GM19239 (cell line): ENCODE measurements at places on chromosomes 6 and 20.

DNA sequence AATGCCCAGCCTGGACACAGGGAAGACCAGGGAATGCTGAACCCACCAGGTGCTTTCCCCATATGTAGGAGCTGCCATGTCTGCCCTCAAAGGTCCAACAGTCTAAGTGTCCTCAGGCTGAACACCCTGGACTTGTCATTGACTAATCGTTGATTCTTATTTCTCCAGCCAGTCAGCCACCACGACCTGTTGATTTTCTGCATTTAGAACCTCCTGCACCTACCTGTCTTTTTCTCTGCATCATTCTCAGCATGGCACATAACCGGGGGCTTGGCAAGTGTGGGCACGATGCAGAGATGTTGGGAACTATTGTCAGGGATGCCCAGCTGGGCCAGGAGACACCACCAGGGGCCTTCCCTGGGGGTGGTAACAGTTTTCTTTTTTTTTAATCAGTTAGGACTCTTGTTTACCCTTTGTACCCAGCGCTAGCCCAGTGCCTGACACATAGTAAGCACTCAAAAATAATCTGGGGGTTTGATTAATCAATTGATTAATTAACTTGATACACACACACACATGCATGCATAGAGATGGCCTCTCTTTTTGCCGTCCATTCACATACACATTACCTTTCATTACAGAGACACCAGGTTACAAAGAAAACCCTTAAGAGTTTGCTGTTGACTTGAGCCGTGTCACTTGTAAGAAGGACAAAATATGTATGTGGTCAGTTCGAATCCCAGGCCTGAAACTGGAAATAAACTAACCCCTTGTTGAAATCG, 29.0 kb upstream of the SCUBE3 start:
- DNase-seq, result no peak

DNA sequence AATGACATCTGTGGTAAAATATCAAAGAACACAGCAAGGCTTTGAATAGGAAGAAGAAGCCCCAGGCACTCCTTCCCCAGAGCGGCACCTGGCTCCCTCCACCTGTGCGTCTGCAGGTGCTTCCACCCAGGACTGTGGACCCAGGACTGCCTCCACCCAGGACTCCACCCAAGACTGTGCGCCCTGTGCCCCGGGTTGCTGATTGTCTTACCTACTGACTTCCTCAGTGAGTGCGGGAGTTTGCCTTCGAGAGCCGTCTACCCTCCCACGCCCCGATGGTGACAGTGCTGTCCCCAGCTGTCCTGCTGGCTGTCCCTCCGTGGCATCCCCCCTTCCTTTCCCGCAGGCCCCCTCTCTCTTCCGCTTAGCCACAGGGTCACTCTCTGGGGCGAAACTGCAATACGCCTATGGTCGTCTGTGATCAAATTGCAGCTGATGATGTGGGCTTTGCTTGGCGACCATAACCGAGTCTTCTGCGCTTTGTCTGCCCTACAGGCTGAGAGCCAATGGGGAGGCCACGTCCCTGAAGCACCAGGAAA, 52.1 kb downstream of the IRF4 start:
- no peak for DNase-seq

GRCh38 chr20:62684981-62685380, 23.7 kb upstream of the NTSR1 start:
- DNase-seq, result no peak

DNA sequence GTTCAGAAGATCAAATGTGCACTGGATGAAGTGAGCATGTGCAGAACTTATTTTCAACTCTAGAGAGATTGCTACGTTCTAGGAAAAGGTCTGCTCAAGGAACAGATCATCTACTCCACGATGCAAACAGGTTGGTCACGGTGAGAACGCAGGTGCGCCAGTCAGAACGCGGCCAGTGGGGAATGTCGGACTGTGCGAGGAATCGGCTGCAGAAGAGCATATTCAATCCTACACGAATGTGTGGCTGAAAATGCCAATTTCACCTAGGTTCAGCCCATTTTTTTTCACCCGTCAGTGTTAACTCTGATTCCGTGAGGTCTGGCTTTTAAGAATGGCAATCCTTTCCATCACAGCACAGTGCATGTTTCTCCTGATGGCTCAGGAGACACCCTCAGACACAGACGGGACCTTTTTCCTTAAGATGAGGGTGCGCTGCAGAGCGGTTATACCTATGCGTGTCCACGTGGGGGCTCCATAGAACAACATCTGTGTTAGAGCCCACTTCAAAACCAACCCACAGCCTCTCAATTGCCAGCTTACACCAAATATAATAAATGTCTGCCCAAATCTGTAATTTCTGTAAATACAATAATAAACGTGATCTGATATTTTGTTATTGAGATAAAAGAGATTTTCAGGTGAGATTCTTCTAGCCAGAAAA, 250.4 kb downstream of the FOXA2 start:
- peak; percentile 31 for DNase-seq

DNA sequence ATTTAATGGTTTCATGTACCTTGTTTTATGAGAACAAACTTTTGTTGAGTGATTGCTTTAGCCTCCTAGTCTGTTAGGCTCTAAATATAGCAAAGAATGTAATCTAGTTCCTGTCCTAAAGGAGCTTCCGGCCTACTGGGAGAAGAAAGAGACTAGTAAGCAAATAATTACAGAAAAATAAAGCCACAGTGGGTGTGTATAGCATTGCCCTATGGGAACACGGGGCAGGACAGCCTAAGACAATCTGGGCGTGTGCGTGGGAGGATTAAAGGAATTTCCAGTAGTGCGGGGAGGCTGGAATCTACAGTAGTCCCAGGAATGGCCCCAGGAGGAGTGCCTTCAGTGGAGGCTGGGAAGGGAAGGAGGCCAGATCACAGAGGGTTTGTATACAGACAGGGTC, 98.1 kb upstream of the AKAP12 start:
- DNase-seq, result no peak

GRCh38 chr20:14449323-14449722, 111.9 kb upstream of the FLRT3 start:
- DNase-seq, result no peak

DNA sequence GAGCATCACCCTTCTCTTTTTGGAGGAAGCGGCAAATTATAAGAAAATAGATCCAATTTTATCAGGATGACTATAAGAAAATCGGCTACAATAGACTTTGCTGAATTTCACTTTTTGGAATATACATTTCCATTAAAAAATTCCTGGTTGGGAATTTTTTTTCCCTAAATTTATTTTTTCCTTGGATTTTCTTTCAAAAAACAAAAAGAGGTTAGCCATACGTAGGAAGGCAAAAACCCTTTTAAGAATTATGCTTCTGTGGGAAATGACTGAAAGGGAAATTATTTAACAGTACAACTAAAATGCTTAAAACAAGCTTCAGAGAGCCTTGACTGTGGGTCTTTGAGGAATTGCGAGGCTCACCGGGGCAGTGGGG, 86.9 kb downstream of the SLC22A23 start:
- no peak for DNase-seq

DNA sequence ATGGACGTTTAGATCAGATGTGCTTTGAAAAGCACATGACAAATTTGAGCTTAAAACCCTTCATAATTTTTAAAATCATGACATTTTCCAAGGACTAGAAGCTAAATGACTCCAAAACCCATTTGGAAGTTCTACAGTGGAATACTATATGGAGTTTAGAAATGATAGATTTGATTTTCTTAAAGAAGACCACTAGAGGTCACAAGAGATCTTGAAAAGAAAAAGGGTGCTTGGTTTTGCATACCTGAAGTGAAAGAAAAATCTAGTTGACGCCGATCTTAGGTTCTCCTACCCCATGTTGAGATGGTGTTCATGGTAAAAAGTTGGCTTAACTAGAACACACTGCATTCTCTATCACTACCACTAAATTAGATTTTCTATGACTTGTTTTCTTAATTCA, 31.5 kb downstream of the CFAP61 start:
- DNase-seq, result peak; percentile 16

DNA sequence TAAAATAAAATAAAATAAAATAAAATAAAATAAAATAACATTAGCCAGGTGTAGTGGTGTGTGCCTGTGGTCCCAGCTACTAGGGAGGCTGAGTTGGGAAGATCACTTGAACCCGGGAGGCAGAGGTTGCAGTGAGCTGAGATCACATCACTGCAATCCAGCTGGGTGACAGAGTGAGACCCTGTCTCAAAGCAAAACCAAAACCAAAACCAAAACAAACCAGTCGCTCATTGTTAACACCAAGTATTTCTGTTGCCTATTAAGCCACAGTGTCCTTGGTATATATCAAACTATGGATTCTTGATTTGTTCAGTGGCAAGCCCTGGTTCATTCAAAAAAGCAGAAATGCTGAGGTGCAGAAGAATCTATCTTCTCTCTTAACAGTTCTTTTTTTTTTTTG, 65.7 kb downstream of the PYGB start:
- DNase-seq, result no peak

DNA sequence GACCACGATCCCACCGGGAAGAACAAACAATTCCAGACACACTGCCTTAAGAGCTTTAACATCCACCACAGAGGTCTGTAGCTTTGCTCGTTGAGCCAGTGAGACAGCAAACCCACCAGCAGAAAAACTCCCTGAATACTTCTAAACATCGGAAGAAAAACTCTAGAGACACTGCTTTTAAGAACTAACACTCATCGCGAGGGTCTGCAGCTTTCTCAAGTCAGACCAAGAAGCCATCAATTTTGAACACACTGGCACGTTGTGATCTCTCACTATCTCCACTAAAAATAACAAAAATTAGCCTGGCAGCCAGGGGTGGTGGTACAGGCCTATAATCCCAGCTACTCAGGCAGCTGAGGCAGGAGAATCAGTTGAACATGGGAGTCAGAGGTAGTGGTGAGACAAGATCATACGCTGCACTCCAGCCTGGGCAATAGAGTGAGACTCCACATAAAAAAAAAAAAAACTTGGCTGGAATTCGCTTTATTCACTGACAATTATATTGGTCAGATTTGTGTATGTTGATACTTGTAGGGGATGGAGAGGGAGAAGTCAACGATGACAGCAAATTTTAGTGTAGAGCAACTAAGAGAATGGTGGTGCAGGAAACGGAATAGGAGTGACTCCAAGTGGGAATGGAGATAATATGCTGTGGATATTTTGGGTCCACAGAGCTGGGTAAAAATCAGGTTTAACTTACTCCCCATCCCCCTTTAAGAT, 860 bp upstream of the TMEM14C start:
- no peak for DNase-seq

DNA sequence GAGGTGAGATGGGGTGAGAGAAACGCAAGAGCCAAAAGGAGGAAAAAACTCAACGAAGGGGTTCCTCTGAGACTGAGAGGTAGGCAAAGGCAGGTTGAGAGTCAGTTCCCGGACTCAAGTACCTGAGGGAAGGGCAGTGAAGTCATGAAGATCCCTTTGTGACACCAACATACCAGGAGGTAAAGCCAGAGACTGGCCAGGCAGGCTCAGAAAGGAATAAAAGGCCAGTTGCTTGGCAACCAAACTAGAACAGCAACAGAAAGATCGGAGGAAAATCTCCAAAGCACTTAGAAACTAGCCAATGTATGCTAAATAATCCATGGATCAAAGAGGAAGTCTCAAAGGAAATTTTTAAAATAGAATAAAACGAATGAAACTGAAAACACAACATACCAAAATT, 209.8 kb upstream of the PROKR2 start:
- no peak for DNase-seq

GRCh38 chr20:45100563-45101245, at the start of gene KCNS1:
Gene KCNS1, minus strand, starts transcription at chr20:45101127. Its CDS starts 1,891 bp downstream, at chr20:45099236.
- DNase-seq, result no peak

- no peak for DNase-seq
Measured at GRCh38 chr6:127120023-127120786, 1.7 kb downstream of the RSPO3 start.

GRCh38 chr6:53326372-53327016, 22.3 kb downstream of the ELOVL5 start:
- DNase-seq, result no peak

GRCh38 chr20:577167-577791, 32.8 kb downstream of the TCF15 start:
- no peak for DNase-seq

DNA sequence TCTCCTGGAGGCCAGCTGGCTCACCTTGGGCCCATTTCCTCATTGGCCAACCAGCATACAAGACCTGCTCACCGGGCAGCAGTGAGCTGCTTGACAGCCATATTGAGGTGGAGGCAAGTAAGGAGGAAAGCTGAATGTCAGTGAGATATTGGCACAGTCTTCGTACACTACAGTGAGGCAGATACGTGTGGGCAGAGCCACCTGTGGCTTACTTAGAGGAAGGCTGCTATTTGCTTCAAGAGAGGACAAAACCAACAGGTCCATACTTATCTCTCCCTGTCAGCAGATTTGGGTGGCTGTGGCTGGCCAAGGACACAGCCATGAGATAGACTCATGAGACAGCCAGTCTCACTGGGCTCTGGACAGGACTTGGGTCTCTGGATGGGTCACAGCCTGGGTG, 15.1 kb upstream of the MCM3 start:
- DNase-seq, result no peak

DNA sequence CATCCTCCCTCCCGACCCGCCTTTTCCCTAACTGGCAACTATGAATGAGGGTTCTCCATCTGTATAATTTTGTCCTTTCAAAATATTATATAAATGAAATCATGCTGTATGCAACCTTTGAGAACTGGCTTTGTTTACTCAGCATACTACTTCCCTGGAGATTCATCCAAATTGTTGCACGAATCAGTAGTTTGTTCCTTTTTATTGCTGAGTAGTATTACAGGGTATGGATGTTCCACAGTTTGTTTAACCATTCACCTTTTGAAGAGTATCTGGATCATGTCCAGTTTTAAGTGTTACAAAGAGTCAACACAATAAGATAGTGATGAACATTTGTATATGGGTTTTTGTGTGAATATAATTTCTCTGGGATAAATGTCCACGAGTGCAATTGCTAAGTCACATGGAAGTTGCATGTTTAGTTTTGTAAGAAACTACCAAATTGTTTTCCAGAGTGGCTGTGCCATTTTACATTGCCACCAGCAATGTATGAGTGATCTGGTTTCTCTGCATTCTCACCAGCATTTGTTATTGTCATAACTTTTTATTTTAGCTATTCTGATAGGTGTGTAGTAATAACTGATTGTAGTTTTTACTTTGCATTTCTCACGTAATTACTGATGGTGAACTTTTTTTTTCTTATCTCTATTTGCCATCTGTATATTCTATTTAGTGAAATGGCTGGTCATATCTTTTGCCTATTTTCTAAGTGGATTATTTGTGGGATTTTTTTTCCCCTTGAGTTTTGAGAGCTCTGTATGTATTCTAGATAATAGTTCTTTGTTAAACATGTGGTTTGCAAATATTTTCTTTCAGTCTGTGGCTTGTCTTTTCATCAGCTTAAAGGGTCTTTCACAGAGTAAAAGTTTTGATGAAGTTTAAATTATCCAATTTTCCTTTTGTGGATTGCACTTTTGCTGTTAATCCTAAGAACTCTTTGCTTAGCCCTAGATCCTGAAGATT, 14.4 kb upstream of the RNF24 start:
- no peak for DNase-seq

DNA sequence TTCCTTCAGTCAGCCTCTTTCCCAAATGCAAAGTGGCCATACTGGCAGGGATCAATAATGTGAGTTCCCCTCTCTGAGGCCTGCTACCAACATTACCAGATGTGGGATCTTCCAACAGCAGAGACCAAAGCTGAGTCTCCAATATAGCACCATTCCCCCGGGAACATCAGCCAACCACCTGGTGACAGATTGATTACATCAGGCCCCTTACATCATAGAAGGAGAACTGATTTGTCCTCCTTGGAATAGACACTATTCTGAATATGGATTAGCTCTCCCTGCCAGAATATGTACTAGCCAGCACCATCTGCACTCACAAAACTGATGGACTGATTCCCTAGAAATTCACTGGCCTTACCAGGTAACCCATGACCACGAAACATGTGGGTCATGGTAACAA, 61.9 kb upstream of the CARMIL1 start:
- DNase-seq, result no peak
